ENCODE measurements at places on chromosomes 3 and 15.

DNA sequence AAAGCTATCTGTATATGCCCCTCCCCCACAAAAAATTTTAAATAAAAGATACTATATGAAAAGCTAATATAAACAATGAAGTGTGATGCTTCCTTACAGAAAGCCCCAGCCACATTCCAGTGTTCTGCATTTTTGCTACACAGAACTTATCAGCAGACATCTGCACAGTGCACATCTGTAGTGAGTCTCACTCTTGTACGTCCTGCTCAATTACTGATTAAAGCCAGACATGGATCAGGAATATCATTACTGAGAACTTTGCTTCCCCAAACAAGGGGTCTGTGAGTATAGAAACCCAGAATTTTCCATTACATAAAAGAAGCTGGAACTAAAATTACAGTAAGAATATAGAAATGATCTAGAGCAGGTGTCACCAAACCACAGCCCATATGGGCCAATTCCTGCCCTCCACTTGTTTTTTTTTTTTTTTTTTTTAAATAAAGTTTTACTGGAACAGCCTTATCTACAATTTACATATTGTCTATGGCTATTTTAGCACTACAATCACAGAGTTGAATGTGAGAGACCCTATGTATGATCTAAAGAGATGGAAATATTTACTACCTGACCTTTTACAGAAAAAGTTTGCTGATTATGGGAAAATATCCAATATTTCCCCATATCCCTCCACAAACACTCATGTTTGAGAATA, 45.7 kb downstream of the UBP1 start:
- DNase-seq = no peak

DNA sequence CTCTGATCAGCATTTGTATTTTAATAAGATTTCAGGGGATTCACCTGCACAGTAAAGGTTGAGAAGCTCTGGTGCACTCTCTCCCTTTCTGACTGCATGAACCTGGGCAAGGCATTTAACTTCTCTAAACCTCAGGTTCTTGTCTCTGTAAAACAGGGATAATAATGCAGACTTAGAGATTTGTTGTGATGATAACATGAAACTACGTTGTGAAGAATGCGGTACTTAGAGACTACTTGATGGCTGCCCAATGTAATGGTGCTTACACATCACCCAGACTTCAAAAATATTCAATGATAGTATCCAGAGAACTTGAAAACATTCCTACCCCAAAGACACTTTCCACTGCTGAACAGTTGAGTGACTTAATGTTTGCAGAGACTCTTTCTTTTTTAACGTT, 19.8 kb upstream of the TNFSF10 start:
- DNase-seq = no peak

GRCh38 chr3:40216471-40216870, 93.0 kb upstream of the EIF1B start:
- DNase-seq = no peak

DNA sequence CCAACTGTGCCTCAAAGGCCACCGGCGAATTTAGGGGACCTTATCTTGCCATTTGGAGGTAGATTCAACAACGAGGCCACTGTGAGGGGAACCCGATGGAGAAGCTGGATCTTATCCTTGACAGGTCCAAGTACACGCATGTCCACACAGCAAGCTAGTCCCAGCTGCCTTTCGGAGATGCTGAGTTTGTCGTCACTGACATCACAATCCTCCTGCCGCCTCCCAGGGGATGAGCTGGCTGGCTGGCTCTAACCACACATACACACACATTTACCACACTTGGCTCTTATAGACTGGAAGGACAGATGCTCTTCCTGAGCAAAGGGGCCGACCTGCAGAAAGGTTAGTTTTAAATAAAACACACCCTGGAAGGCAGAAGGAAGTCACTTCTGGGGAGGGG, 176.3 kb downstream of the STT3B start:
- DNase-seq = no peak

Data from AG04450 (cell line).